Neural crest cell (in vitro differentiated cells): ENCODE measurements at places on chromosomes 4 and X. TPM values are rescaled to one million over a fixed set of nuclear protein-coding genes. Genes with fewer than 3 reads are reported as not detected.

Gene PAGE5
- not detected in 2 replicates for total RNA-seq

- H3K4me3 ChIP-seq: no peak overlapping the region
- no peak for DNase-seq
- peaks cover 16% of the 10 kb centered on the region for H3K36me3 ChIP-seq
- H3K4me1 ChIP-seq: peaks cover 6% of the 10 kb centered on the region
- no peak overlapping the region for H3K27ac ChIP-seq
- H3K27me3 ChIP-seq: no peaks in the 10 kb centered on the region
Observed at GRCh38 chr4:123568936-123569335, 172.3 kb downstream of the SPRY1 start.

DNA sequence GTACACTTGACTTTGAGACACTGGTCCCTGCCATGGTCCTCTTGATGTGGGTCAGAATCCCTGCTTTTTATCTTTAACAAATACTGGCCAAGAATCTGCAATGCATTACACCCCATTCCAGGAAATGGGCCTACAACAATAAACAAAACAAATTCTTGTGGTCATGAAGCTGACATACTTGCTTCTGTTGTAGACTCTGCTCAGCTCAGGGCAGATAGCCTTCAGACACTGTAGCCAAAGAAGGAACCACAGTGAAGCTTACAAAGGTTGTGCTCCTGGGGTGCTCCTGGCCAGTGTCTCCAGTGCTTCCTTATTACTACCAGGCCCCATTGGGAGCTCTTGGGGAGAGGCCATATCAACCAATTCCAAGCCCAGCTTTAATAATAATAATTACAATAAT, 21.8 kb downstream of the KIAA1210 start:
- H3K27me3 ChIP-seq: no peaks in the 10 kb centered on the region
- no peak overlapping the region for H3K4me3 ChIP-seq
- no peak for DNase-seq
- no peaks in the 10 kb centered on the region for H3K36me3 ChIP-seq
- no peaks in the 10 kb centered on the region for H3K4me1 ChIP-seq

GRCh38 chr4:182536221-182536811, 293.1 kb downstream of the TENM3 start:
- no peak overlapping the region for H3K27ac ChIP-seq
- peaks cover 16% of the 10 kb centered on the region for H3K4me1 ChIP-seq
- no peaks in the 10 kb centered on the region for H3K27me3 ChIP-seq
- DNase-seq: no peak

- no peaks in the 10 kb centered on the region for H3K36me3 ChIP-seq
- no peak overlapping the region for H3K4me3 ChIP-seq
- no peaks in the 10 kb centered on the region for H3K27me3 ChIP-seq
- no peaks in the 10 kb centered on the region for H3K4me1 ChIP-seq
- DNase-seq: no peak
Observed at GRCh38 chr4:181971973-181972372, 271.2 kb upstream of the TENM3 start.
